SJCRH30 (cell line): ENCODE measurements at places on chromosomes 11 and 22.

- DNase-seq, result no peak
Observed at GRCh38 chr22:40376149-40376548, 5.8 kb downstream of the SGSM3 start.

GRCh38 chr11:80297858-80298632 is 857.2 kb upstream of the TENM4 start:
- no peak for DNase-seq

DNA sequence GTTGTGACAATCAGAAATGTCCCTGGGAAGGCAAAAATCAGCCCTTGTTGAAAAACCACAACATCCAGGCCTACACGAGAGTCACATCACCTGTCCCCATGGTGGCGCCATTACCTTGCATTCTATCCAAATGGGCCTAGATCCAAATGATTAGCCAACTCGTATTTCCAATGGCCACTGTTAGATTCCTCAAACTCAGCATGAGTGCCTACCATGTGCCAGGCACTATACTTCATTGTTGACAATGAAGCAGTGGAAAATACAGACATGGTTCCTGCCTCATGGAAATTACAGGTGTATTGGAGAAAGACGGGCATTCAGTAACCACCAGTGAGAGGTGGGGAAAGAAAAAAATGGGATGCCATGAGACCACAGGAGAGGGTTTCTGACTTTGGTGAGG is 29.8 kb upstream of the CREB3L1 start:
- DNase-seq, result no peak

DNA sequence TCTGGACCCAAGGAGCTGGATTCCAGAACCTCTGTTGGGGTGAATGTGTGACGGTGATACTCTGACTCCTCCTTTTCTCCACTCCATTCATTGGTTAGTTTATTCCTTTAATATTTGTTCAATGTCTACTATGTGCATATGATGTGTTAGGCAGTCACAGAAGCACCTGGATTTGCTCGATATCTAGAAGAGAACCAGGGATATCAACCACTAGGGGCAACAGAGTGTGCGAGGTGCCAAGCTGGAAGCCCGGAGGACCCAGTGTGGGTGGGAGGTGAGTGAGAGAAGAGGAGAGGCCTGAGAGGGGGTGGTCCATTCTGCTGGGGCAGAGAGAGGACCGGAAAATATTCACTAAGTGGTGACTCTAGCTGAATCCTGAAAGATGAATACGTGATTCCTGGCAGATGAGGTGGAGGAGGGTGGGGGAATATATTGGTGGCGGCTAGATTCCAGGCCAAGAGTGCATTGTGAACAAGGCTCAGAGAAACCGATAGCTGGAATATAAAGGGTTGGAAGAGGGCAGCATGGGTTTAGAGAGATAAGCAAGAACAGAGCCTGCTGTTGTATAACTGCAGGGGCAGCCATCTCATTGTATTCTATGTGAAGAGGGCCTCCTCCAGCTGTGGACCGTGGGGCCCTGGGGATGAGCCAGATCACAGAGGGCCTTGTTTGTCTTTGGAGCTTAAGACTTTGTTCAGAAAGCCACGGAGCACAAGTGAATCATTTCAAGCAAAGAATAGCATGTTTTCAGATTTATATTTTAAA is 6.9 kb upstream of the TIMP3 start:
- DNase-seq, result no peak

DNA sequence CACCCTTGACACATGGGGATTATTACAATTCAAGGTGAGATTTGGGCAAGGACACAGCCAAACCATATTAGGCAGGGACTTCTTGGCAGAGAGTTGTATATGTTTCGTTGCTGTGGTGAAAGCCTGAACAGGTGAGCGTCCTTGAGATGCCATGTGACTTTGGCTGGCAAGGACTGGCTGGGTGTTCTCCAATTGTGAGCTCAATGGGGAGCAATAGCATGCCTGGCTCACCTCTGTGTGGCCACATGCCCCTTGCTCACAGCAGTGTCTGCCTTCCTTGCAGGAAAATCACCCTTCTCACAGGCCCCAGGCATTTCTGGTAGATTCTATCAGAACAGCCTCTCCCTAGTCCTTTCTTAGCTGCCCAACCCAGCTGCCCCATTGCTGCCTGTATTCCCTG is 105.5 kb downstream of the PARVA start:
- DNase-seq, result no peak
